ENCODE measurements at places on chromosomes 6 and 20. TPM values are rescaled to one million over a fixed set of nuclear protein-coding genes. Genes with fewer than 3 reads are reported as not detected.

DNA sequence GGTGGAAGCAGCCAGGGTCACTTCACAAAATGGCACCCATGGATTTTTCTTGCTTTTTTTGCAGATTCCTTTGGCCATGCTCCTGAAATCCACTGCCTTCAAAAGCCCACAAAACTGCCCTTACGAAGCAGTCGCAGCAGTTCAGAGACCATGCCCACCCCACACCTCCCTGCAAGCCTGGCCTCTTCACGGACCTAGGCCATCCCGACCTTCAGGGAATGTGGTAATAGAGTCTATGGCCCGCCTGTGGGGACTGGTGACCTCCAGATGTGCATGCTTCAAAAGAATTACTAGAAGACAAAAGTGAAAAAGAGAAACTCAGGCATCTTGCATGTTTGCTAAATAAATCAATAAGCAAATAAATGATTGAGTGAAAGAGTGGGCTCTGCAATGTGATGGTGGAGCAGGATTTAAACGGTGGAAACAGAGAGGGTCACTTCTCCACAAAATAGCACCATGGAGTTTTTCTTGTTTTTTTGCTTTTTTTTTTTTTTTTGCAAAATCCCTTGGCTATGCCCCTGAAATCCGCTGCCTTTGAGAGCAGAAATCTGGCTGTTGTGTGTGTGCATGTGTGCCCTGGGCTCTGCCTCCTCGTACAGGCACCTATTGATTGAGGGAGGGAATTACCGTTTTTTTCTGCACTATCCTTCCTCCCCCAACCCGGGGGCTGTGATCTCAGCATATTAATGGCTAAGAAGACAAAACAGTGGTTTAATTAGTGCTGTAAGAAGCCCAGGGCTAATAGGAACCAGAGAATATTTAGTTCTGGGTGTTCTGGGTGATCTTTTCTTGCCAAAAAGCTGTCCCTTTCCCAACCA, 107.4 kb downstream of the PXDC1 start:
- H3K27ac ChIP-seq: no peak overlapping the region
- H3K27me3 ChIP-seq: peaks cover 18% of the 10 kb centered on the region
- no peaks in the 10 kb centered on the region for H3K4me1 ChIP-seq
- no peak overlapping the region for H3K4me3 ChIP-seq
- H3K36me3 ChIP-seq: no peaks in the 10 kb centered on the region

- no peak for DNase-seq
- H3K27me3 ChIP-seq: no peaks in the 10 kb centered on the region
- no peak overlapping the region for H3K4me3 ChIP-seq
- no peaks in the 10 kb centered on the region for H3K4me1 ChIP-seq
Measured at GRCh38 chr20:37879843-37880242, 23.1 kb upstream of the VSTM2L start.

DNA sequence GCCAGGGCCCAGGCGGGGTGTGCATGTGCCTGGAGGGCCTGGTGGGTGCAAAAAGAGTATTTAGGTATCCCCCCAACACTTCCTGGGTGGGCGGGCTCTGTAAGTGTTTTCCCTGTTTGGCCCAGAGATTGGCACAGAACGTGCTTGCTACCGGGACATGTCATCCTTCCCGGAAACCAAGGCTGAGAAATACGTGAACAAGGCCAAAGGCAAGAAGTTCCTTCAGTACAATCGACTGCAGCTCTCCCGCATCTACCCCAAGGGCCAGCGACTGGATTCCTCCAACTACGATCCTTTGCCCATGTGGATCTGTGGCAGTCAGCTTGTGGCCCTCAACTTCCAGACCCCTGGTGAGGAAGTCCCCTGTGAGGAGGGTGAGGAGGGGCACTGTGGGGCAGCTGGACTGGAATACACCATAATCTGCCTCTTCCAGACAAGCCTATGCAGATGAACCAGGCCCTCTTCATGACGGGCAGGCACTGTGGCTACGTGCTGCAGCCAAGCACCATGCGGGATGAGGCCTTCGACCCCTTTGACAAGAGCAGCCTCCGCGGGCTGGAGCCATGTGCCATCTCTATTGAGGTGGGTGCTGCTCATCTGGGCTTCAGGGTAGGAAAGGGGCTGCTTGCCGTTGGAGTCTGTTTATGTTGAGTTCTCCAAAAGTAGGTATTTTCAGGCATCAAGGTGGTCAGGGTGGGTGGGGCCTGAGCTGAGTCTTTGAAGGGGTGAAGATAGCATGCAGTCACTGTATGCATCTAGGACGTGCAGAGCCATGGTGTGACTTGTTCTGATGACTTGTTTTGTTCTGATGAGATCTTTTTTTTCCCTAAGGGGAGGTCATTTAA, 35.2 kb downstream of the PLCG1 start:
- H3K27ac ChIP-seq: peak overlapping the region; percentile 14
- H3K27me3 ChIP-seq: no peaks in the 10 kb centered on the region
- no peak overlapping the region for H3K4me3 ChIP-seq
- peaks cover 54% of the 10 kb centered on the region for H3K36me3 ChIP-seq
- DNase-seq: peak; percentile 38
- H3K4me1 ChIP-seq: peaks cover 22% of the 10 kb centered on the region

Gene DYNLT2
- total RNA-seq: 2.0 TPM

Gene DLL1
- 1.2 TPM for total RNA-seq

DNA sequence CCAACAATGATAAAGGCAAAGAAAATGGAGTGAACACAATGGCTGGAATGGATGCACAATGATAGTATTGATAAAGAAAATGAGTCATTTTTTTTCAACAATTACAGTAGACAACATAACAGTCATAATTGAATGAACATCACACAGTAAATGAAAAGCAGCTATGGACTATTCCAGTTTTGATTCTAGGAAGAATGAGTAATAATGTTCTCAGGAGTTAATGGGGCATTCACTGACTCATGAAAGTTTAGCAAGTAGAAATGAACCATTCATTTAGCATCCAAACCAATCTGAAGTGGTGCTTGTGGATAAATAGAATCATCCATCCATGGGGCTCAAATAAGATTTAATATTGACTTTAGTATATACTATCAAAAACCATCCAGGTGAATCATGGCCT, 1029.5 kb upstream of the GJE1 start:
- no peak overlapping the region for H3K4me3 ChIP-seq
- no peaks in the 10 kb centered on the region for H3K4me1 ChIP-seq
- H3K27ac ChIP-seq: no peak overlapping the region
- H3K27me3 ChIP-seq: no peaks in the 10 kb centered on the region

Gene ZC2HC1B
- not detected for total RNA-seq

GRCh38 chr20:44609006-44609515, 26.7 kb downstream of the PKIG start:
- no peaks in the 10 kb centered on the region for H3K27me3 ChIP-seq
- H3K4me3 ChIP-seq: no peak overlapping the region
- DNase-seq: no peak
- no peaks in the 10 kb centered on the region for H3K36me3 ChIP-seq
- peaks cover 10% of the 10 kb centered on the region for H3K4me1 ChIP-seq

- no peaks in the 10 kb centered on the region for H3K36me3 ChIP-seq
- H3K27ac ChIP-seq: no peak overlapping the region
- H3K4me1 ChIP-seq: no peaks in the 10 kb centered on the region
- H3K4me3 ChIP-seq: no peak overlapping the region
- H3K27me3 ChIP-seq: no peaks in the 10 kb centered on the region
Measured at GRCh38 chr20:14313341-14314020, 23.9 kb downstream of the FLRT3 start.

- H3K27me3 ChIP-seq: no peaks in the 10 kb centered on the region
- peaks cover 15% of the 10 kb centered on the region for H3K36me3 ChIP-seq
- no peak for DNase-seq
- H3K27ac ChIP-seq: no peak overlapping the region
- H3K4me1 ChIP-seq: peaks cover 1% of the 10 kb centered on the region
Measured at GRCh38 chr6:47492355-47492754, 14.8 kb downstream of the CD2AP start.

DNA sequence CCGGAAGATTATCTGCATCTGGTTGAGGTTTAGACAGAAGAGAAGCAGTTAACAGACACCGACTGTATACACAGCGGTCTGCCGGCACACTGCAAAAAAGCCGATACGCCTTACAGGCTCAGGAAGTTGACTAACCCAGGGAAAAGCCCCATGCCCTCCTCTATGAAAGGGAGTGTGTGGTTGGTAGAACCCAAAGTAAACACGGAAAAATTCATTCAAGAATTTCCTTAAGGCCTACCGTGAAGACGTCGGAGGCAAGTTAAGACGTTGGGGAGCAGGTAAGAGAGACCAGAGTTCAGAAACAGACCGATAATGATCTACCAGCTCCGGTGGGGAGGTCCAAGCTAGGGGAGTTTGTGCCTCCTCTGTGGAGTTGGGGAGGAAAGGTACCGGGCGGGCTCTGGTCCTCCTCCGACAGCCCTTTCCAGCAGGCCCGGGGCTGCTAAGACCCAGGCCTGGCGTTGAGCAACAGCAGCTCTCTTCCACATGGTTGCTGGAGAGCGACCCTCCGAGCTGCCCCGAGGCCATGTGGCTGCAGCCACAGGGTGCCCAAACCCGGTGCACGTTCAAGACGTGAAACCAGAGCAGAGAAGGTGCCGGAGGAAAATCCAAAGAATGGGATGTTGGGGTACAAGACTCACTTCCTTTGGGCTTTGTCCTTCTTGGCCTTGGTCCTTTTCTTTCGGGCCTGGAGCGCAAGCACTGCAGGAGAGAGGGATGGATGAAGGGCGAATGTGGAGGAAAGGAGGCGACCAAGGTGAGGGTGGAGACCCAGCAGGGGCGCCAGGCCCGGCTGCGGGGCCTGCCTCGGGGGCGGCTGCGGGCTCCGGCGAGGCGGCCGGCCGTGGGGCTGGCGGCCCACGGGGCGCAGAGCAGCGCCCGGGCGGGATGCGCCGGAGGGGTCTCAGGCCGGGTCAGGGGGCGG, 809 bp downstream of the SRPK1 start:
- H3K36me3 ChIP-seq: peaks cover 19% of the 10 kb centered on the region
- peak overlapping the region; percentile 97 for H3K27ac ChIP-seq
- peaks cover 41% of the 10 kb centered on the region for H3K4me1 ChIP-seq
- peak; percentile 68 for DNase-seq
- H3K27me3 ChIP-seq: no peaks in the 10 kb centered on the region

Gene PTCRA
- total RNA-seq: not detected

Gene ARMC12
- total RNA-seq: 0.45 TPM

DNA sequence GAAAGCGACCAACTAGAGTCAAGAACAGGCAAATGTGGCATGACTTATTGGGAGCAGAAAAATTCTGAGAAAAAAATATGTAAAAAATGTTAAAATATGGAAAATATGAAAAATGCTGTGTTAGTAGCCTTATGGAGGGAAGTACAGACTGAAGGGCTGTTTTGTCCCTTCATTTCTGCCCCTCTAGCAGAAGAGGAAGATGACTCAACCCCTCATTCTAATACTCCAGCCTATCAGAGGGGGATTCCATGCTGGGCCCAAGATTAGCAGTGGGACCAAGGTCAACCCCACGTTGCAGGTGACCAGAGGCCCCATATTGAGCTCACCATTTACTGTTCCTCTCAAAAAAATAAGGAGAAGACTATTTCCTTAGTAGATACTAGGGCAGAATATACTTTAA, 8.4 kb downstream of the MUC21 start:
- H3K27ac ChIP-seq: no peak overlapping the region
- peaks cover 11% of the 10 kb centered on the region for H3K4me1 ChIP-seq
- H3K4me3 ChIP-seq: no peak overlapping the region
- no peak for DNase-seq
- H3K27me3 ChIP-seq: no peaks in the 10 kb centered on the region
- peaks cover 2% of the 10 kb centered on the region for H3K36me3 ChIP-seq

- H3K4me3 ChIP-seq: no peak overlapping the region
- no peaks in the 10 kb centered on the region for H3K4me1 ChIP-seq
- H3K27me3 ChIP-seq: peaks cover 14% of the 10 kb centered on the region
- H3K36me3 ChIP-seq: no peaks in the 10 kb centered on the region
- no peak overlapping the region for H3K27ac ChIP-seq
- DNase-seq: no peak
Measured at GRCh38 chr20:20334489-20334888, 33.4 kb upstream of the INSM1 start.

GRCh38 chr6:14951704-14952103, 294.2 kb upstream of the JARID2 start:
- H3K4me1 ChIP-seq: no peaks in the 10 kb centered on the region
- peaks cover 5% of the 10 kb centered on the region for H3K36me3 ChIP-seq
- no peaks in the 10 kb centered on the region for H3K27me3 ChIP-seq
- no peak for DNase-seq
- no peak overlapping the region for H3K4me3 ChIP-seq

GRCh38 chr6:1496836-1497760, 107.7 kb downstream of the FOXF2 start:
- H3K4me1 ChIP-seq: no peaks in the 10 kb centered on the region
- DNase-seq: no peak
- no peaks in the 10 kb centered on the region for H3K27me3 ChIP-seq
- no peaks in the 10 kb centered on the region for H3K36me3 ChIP-seq

DNA sequence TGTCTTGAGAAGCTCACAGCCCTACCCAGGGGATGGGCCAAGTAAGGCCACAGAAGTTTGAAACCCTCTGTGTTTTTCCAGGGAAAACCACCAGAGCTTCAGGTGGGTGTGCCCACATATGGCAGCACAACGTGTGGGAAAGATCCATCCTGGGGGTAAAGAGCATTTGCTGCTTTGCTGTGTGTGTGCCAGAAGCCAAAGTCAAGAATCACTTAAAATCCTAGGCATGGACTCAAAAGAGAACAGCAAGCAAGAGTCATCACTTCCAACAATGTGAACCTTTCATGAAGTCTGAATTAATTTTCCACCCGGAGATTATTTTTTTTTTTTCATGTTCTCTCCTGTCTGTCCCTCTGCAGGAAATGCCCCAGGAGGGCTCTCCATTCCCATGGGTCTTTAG, 308.2 kb upstream of the SGK1 start:
- DNase-seq: no peak
- no peaks in the 10 kb centered on the region for H3K36me3 ChIP-seq
- peaks cover 12% of the 10 kb centered on the region for H3K27me3 ChIP-seq
- H3K4me1 ChIP-seq: peaks cover 3% of the 10 kb centered on the region

DNA sequence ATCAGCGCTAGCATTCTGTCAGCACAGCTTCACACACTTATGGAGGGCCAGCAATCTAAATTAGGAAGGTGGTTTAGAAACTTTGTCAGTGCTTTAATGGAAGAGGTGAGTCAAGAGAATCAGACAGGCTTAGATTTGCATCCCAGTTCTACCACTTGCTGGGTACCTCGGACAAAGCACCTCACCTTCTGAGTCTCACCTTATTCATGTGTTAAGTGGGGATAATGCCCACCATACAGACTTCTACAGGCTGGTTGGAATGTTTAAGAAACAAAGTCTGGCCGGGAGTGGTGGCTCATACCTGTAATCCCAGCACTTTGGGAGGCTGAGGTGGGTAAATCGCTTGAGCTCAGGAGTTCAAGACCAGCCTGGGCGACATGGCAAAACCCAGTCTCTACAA, 12.2 kb upstream of the STK35 start:
- peaks cover 2% of the 10 kb centered on the region for H3K4me1 ChIP-seq
- H3K27ac ChIP-seq: no peak overlapping the region
- H3K27me3 ChIP-seq: peaks cover 49% of the 10 kb centered on the region

- no peak for DNase-seq
- H3K27me3 ChIP-seq: no peaks in the 10 kb centered on the region
- no peak overlapping the region for H3K27ac ChIP-seq
- no peak overlapping the region for H3K4me3 ChIP-seq
- peaks cover 12% of the 10 kb centered on the region for H3K4me1 ChIP-seq
Measured at GRCh38 chr6:118963003-118963402, 28.0 kb upstream of the MCM9 start.

All from activated CD8-positive, alpha-beta memory T cell treated with anti-CD3 and anti-CD28 coated beads, Interleukin-2, amount 10 ng/mL, durations not matched to agents 7 days and 5 days (primary cell).